ENCODE measurements at places on chromosomes 7 and 10.
A peak's percentile ranks its signal among the peaks of the same experiment; 100 is the strongest.

DNA sequence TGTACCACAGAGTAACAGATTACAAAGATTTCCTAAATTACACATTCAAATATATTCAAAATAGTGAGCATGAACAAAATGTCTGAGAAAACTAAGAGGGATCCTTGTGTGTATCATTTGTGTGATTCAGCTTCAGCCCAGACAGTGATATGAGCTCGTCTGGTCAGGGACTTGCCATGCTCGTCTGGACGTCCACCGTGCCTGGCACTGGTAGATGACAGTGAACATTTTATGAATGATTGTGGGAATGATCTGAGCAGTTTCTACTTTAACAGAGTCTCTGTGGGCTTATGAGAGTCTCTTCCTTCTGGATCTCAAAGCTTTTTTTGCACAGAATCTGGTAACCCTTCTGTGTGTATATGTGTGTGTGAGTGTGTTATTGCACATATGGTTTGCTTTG lies 34.2 kb upstream of the ANKRD2 start:
- peak; percentile 53 for DNase-seq

GRCh38 chr10:14742815-14743214 lies 31.9 kb downstream of the FAM107B start:
- DNase-seq: no peak

- DNase-seq: no peak
Observed at GRCh38 chr7:17963281-17963680, 23.0 kb upstream of the SNX13 start.

GRCh38 chr7:33792041-33792440 lies 113.3 kb upstream of the BMPER start:
- no peak for DNase-seq

- no peak for DNase-seq
Observed at GRCh38 chr10:70557876-70558275, 44.7 kb downstream of the PRF1 start.

GRCh38 chr7:103068414-103069403 lies 5.9 kb downstream of the FBXL13 start:
- no peak for DNase-seq

- DNase-seq: peak; percentile 25
Observed at GRCh38 chr7:332646-333392, 42.8 kb downstream of the FOXL3 start.

DNA sequence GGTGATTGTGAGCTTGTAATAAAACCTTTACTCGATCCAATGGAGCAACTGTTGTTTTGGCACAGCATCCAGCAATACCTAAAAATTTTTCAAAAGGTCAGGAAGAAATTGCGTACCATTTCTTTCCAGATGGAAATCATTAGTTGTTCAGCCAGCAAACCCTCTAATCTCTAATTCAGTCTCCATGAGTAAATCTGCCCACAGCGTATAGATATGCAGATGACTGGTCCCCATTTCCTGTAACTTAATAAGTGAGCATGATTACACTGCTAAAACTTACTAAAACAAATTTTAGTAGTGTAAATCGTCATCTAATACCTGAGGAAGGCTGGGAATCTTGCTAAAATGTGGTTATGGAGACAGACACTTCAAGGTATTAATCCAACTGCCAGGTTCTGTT lies 10.6 kb downstream of the SLC25A16 start:
- DNase-seq: peak; percentile 83

GRCh38 chr7:71601851-71602250 lies 469.9 kb downstream of the GALNT17 start:
- peak; percentile 8 for DNase-seq

GRCh38 chr7:38702002-38702535 lies 70.9 kb upstream of the AMPH start:
- DNase-seq: no peak

DNA sequence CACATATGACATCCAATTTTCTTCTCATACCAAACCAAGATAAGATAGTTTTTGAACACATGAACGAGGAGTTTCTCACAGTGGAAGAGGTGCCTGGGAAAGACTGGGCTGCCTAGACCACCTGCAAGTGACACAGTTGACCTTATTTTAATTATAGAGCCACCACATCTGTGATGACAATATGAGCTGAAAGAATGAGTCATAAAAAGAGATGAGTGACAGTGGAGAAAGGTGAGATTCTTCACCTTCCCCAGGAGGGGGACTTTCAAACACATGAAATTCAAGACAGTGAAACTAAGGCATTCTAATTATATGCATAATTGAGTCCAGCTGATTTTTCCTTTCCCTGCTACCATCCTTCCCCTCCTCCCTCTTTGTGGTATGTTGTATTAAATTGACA lies 475.5 kb downstream of the NXPH1 start:
- DNase-seq: no peak

- peak; percentile 85 for DNase-seq
Observed at GRCh38 chr7:27143023-27143949, at the start of gene HOXA5. Gene HOXA5 (minus strand): TSS chr7:27143681. CDS start chr7:27143607, 74 bp downstream.
